T-helper 1 cell treated with Interleukin-12 subunit alpha and Interleukin-12 subunit beta and Interleukin-4 antibody, amounts not matched to agents 30 ng/mL and 1 ng/mL, for 36 hours (primary cell): ENCODE measurements at places on chromosomes 2 and 18. TPM values are rescaled to one million over a fixed set of nuclear protein-coding genes. Genes with fewer than 3 reads are reported as not detected.

ABCA12 gene
- not detected in 2 replicates for total RNA-seq

PXDN gene
- total RNA-seq = 0.66 and 2.5 TPM in 2 replicates

KRTCAP3 gene
- total RNA-seq = 4.8 and 5.5 TPM in 2 replicates

SERPINB2 gene
- total RNA-seq = not detected in 2 replicates

KCNG3 gene
- total RNA-seq = not detected in 2 replicates

ABHD1 gene
- total RNA-seq = 0.24 and 0.54 TPM in 2 replicates

FRZB gene
- not detected in 2 replicates for total RNA-seq

TXNDC2 gene
- not detected in 2 replicates for total RNA-seq
